NCI-H526 (cell line): ENCODE measurements at places on chromosomes 6 and 20.
A peak's percentile ranks its signal among the peaks of the same experiment; 100 is the strongest.

DNA sequence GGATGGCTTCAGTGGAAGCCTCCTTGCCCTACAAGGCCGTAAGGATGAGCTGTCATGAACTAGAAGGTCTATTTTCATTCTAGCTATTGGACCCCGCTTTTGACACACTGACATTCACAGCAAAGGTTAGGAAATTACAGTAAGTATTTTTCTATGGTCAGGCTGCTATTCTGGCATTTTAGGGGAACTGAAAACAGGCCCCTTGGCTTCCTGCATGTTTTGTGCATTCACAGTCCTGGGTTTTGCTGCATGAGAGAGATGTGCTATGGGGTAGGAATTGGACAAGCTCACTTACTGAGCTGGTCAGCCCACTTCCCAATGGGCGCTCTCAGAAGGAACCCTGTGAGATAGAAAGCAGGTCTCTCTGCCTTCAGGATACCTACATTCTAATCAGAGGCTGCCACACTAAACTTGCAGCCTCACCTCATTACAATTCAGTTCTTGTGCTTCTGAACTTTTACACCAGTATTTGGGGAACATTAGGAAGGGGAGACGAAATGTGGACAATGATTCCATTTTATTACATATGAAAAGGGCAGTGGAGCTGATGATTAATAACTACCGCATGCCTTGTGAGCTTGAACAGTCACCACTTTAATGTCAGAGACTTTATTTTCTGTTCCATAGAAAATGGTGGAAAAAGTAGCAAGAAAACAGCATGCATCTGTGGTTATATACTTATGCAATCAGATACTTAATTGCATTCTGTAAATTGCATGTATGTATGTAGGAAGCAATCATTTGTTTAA, 86.6 kb upstream of the TAB2 start:
- no peak for DNase-seq

DNA sequence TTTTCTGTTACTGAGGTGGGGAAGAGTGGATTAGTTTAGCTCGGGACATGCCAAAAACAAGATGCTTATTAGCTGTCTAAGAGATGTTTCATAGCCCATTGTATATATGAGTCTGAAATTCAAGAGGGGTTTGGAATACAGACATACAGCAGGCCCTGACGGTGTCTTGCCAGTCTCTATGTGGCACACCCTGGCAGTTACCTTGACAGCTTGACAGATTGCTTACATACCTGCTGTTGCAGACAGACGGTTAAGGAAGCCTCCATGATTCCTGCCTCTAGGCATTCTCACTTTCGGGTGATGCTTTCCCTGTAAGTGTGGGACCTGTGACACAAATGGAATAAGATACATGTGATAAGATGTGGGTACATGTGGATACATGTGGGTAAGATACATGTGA, 95.0 kb downstream of the QRSL1 start:
- DNase-seq = no peak

GRCh38 chr6:63521475-63522210, 50.6 kb upstream of the LOC128125822 start:
- no peak for DNase-seq

- DNase-seq = no peak
These were observed 92.6 kb downstream of the GRIK2 start for GRCh38 chr6:101486124-101486523.

GRCh38 chr6:21201637-21202350, 391.8 kb upstream of the SOX4 start:
- peak; percentile 85 for DNase-seq

- no peak for DNase-seq
These were observed 28.6 kb upstream of the CDKN1A start for GRCh38 chr6:36649701-36650484.

- DNase-seq = no peak
These were observed 111.9 kb downstream of the TBX18 start for GRCh38 chr6:84652356-84653026.

DNA sequence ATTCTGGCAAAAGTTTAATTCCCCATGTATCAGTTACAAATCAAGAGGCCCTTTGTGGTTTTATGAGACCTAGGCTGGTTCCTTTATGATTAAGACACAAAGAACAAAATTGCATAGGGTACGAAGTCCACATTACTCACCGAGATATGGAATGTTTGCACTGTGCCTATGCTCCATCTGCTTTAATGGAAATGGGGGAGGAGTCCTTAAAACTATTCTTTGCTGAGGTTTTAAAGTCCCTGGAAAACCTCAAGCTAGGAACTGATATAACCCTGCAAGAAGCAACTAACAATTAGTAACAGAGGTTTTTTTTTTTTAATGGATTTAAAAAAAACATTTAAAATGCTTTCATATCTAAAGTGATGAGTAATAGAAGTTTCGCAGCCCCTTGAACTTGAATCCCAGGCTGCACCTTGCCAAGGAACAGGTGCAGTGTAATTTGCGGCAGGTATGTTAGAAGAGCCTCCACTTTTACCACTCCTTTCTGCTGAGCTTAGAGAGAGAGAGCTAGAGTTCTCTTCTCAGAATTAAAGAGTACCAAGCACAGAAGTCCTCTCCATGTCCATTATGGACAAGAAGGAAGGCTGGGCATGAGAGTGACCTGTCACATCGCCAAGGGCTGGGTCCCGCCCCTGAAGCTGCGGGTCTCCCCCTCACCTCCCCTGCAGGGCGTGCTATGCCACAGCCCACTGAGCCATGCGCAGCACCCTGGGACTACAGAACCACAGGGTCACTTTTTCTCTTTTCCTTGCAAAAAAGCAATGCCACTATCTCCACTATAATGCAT, 2.3 kb downstream of the SERPINB1 start:
- DNase-seq = peak; percentile 76

DNA sequence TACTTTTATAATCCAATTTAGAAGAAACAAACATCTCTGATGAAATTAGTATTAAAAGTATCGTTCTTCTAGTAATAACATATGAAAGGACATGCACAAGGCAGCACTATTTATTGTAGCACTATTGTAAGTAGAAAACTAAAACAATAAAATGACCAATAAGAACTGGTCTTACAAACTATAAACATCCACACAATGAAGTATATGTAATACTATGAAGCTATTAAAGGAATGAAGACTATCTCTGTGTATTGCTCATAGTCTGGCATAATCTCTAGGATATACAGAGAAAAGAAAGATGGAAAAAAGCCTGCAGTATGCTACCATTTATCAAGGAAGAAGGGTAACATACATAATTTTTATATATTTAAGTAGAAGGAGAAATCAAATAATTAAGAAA, 16.7 kb downstream of the LCA5 start:
- DNase-seq = no peak

- no peak for DNase-seq
These were observed 240.7 kb upstream of the POU3F2 start for GRCh38 chr6:98593676-98594075.

DNA sequence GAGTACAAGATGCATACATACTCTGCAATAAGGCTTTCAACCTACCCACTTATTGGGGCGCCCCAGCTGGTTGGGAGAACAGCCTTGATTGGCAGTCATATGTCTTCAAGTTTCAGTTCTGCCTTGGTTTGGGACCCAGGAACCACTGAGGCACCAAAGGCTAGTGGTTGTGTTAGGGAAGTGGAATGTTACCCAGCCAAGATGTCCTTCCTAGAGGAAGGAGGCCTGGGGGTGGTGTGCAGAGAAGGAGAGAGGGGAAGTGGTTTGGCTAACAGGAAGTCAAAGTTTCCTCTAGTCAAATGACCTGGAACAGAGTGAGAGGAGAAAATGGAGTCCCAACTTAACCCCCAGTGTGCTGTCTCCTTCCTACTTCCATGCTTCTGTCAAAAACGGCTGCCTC, 59.4 kb downstream of the CD164 start:
- no peak for DNase-seq

DNA sequence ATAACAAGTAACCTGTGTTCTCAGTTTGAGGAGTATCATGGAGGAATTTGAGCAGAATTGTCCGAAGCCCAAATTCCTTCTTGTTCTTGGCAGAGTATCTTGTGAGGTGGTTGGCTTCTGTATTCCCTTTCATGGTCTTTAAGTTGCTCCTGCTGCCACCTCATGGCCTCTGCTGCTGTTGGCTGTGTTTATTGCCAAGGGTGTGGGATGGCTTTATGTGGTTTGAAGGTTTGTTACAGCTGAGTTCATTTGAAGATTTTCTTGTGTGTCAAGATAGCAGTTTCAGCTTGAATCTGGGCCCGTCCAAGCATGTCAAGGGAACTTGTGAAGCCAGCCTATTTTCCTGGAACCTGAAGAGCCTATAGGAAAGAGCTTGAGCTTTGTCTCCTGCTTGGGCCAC, 20.2 kb upstream of the TTK start:
- DNase-seq = peak; percentile 13

DNA sequence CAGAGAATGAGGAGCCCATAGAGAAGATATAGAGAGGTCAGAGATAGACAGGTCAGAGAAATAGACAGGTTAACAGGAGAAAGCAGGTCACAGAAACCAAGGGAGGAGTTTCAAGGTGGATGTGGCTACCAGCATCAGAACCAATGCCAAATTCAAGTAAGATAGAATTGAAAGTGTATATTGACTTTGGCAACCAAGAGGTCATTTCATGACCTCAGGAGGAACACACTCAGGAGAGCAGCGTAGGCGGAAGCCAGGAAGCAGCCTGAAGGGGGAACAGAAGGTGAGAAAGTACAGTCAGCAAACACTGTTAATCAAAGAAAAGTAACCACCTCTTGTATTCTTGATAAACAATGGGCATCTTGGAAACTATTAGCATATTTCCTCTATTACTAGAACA, 33.9 kb upstream of the ALDH8A1 start:
- DNase-seq = no peak

DNA sequence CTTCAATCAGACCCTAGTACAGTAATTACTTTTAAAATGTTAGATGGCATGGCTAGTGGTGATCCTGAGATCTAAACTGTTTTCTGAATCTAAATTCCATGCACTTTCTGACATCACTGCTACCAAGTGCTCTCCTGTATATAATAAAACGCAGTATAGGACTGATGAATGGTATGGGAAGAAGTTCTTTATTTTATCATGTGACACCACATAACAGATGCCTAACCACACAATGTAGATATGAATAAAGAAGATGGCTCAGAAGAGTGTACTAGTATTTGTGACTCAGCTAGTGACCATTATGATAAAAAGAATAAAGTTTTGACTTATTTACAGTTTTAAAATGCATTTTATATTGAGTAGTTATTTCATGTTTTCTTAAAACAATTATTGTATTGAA, 8.5 kb downstream of the NDUFAF4 start:
- no peak for DNase-seq

GRCh38 chr20:10761232-10761631, 87.4 kb upstream of the JAG1 start:
- DNase-seq = no peak

- DNase-seq = peak; percentile 3
These were observed 72.2 kb downstream of the SCAF8 start for GRCh38 chr6:154805288-154805911.

- DNase-seq = no peak
These were observed 36.8 kb downstream of the PPP1R3G start for GRCh38 chr6:5121956-5122355.

GRCh38 chr6:36613200-36613995, 19.2 kb downstream of the SRSF3 start:
- no peak for DNase-seq

DNA sequence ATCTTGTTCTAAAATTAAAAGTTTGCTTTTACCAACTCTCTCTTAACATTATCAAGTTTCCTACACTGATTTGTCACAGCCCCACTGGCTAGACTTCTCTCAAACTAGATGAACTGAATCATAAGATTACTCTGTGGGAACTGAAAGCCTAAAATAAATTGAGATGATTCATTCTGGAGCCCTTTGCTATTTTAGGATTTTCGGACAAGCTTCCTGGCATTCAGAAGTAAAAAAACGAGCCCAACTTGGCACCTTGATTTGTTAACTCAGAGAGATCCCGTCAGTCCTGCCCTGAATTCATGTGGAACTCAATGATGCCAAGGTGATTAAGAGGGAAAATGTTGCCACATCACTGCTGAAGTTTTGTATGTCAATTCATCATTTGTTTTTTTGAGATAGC, 122.0 kb upstream of the NRSN1 start:
- DNase-seq = no peak

- DNase-seq = no peak
These were observed 77.1 kb downstream of the FBXO5 start for GRCh38 chr6:152905551-152906299.

DNA sequence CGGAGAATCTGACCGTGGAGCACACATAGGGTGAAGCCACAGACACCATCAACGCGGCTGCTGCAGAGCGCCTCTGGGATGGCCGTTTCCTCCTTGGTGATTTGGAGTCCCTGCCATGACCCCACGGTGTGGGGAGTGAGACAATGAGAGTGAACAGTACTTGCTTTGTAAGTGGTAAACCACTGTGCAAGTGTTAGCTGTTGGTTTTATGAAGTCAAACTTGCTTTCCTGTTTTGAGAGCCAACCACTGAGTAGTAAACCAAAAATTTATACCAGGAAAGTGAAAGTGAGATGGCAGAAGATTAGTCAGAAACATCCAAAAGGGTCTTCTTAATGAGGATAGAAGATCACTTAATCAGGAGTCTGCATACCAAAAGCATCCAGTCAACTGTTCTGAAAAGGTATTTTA, 160.7 kb downstream of the FOXC1 start:
- DNase-seq = no peak

- DNase-seq = no peak
These were observed 11.9 kb downstream of the C6orf89 start for GRCh38 chr6:36897609-36898008.

DNA sequence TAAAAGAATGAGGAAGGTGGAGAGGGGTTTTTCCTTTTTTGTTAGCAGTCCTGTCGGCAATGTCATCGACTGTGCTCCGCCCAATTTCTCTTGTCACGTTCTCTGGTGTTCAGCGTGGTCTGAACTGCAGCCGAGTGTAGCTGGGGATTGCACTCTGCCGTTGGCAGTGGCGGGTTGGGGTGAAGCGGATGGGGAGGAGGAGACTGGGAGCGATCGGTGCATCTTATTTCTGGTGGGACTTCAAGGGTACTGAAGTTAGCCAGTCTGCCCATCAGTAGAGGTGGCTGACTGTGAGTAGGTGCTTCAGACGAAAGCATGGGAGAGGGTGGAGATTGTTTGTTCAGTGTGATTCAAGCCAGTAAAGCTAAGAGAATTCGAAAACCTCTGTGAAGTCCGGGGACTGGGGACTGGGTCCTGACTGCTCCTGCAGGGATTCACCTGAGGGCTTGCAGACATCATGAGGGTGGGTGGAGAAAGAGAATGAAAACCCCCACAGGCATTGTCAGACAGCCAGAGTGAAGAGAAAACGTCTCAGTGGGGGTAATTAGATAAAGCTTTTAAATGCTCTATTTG, 5.1 kb downstream of the RREB1 start:
- peak; percentile 54 for DNase-seq
